ENCODE measurements at places on chromosomes 7 and 10.

DNA sequence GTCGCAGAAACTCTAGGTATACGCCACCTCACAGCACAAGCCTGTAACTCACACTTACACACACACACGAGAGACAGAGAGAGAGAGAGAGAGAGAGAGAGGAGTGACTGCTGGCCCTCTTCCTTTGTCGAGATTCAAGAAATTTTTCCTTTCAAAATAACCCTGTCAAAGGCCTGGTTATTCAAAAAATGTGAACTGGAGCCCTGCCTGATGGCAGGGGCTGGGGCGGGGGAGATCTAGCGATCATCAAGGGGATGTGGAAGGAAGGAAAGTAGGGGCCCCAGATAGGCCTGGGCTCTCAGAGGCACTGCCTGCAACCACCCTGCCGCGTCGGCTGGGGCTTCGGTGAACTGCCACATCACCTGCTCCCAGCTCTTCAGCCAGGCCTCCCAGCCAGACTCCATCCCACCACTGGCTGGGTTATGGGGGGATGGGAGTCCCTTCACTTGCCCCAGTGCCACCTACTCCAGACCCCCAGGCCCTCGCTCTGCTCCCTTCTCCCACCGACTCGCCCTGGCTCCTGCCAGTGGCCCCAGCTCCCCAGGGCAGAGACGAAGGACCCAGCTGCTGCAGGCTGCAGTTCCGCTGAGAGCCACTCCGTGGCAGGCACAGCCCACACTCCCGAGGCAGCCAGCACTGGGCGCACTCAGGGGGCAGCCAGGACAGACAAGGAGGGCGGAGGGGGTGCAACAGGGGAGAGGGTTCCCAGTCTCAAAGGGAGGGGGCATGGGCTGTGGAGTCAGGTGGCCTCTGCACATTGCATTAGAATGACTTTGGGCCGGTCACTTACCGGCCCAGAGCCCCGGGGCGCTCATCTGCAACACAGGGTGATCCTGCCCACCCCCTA is 15.3 kb downstream of the KCNH2 start:
- DNase-seq = peak; percentile 81

- peak; percentile 96 for DNase-seq
Measured at GRCh38 chr7:99325592-99326407, at the start of gene ARPC1A. Gene ARPC1A (plus strand): TSS chr7:99325898. CDS start chr7:99333354, 7,456 bp downstream.

GRCh38 chr7:2416063-2416462 is 12.7 kb downstream of the CHST12 start:
- DNase-seq = no peak

DNA sequence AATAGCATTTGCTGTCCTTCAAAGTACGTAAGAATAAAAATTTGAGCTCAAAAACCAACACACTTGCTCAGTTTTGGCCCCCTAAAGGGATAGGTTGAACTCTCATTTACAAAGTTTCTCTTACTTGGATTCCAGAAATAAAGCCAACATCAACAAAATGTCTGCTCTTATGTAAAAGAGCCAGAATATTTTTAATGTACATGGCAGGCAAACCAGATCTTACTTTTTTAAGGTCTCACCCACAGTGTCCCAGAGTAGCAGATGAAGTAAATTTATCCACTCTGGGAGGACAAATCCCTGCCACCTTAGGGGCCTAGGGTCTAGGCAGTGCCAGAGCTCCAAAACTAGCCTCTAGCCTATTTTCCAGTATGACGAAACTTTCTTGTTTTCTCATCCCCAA is 159.6 kb downstream of the SKAP2 start:
- no peak for DNase-seq

DNA sequence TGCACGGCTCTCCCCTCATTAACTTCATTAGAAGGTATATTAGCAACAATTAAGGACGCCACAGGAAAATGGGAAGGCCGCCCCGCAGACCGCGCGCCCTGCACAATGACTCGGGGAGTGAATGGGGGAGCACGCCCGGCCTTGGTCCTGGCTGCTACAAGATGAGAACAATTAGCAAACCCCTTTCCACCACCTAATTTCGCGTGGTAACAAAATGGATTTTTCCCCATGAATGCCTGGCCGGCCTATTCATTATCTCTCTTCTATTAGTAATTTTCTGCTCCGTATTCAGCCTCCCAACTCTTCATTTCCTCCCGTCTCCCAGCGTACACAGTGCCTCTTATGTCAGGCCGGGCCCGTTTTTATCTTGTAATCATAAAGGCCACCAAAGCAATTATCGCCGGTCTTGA is 346.9 kb downstream of the DNAJB6 start:
- no peak for DNase-seq

- no peak for DNase-seq
Measured at GRCh38 chr7:71817916-71818315, 594.2 kb downstream of the CALN1 start.

GRCh38 chr7:85167636-85168035 is 19.2 kb downstream of the SEMA3D start:
- no peak for DNase-seq

GRCh38 chr10:13790196-13790595 is 203.4 kb downstream of the PRPF18 start:
- no peak for DNase-seq

- peak; percentile 73 for DNase-seq
Measured at GRCh38 chr7:30740417-30741181, 11.3 kb upstream of the INMT start.

GRCh38 chr7:106421181-106421762 is 136.5 kb upstream of the NAMPT start:
- peak; percentile 82 for DNase-seq
